ENCODE measurements at places on chromosomes 16 and 17.
A peak's percentile ranks its signal among the peaks of the same experiment; 100 is the strongest.

GRCh38 chr16:25158401-25158800 lies 46.9 kb downstream of the LCMT1 start:
- no peak for DNase-seq

DNA sequence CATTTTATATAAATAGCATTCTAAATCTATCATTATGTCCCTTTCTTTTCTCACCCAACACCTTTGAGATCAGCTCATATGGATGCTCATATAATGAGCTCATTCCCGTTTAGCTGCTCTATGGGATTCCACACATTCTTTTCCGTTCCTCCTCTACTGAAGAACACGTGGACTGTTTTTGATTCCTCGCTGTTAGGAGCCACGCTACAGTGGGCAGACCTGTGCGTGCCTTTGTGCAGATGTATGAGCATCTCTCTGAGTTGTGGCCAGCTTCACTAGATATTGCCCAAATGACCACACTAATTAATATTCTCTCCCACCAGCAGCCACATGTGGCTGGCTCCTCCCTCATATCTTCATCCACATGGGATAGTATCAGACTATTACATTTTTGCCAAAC lies 6.0 kb upstream of the TNFRSF13B start:
- no peak for DNase-seq

GRCh38 chr16:89304181-89304851 lies 86.8 kb downstream of the ZNF778 start:
- DNase-seq, result no peak

DNA sequence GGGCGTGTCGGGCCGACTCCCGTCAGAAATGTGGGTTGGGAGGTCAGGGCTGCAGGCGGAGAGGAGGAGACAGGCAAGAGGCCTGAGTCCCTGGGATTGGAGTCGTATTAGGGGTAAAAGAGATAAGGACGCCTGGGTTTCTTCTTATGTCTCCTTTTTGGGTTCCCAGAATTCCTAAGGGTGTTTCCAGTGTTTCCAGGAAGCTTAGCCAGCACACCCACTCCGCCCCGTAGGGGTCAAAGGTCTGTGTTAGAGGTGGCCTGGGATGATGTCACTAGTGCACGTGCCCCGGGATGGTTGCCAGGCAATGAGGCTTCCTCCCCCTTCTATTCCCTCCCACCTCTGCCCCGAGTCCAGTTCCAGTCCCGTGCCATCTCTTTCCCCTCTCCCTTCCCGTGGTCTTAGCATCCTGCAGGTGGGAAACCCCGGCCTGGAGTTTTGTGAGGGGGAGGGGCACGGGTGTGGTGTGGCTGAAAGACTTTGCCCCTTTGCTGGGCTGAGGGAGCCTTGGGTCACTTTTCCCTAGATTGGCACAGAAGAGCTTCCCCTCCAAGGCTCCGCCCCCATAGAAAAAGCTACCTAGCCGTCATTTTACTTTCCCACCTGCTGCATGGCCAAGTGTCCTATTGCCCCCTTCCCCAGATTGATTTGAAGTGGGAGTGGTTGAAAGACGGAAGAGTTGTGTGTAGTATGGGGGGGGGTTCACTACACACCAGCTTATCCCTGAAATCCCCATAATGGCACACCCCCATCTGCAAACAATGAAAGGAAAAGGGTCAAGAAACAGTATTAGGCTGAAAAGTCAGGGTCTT lies 2.8 kb downstream of the KDM6B start:
- DNase-seq, result peak; percentile 83

DNA sequence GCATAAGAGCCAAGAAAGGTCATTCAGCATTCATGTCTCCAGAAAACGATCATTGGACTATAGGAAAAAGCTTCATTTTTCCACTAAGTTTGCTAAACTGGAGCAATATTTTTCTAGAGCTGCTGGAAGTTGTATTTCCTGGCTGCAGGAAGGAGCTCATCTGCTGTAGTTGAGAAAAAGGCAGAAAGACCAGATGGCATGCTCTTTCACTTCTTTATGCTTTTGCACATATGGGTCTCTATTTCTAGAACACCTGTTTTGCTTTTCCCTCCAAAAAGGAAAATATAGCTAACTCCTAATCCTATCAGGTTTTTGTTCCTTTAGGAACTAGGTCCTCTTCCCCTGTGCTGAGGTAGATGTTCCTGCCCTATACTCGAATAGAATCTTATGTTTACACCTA lies 61.9 kb upstream of the HLF start:
- DNase-seq, result no peak

GRCh38 chr16:4946917-4947316 lies 10.0 kb upstream of the PPL start:
- no peak for DNase-seq

DNA sequence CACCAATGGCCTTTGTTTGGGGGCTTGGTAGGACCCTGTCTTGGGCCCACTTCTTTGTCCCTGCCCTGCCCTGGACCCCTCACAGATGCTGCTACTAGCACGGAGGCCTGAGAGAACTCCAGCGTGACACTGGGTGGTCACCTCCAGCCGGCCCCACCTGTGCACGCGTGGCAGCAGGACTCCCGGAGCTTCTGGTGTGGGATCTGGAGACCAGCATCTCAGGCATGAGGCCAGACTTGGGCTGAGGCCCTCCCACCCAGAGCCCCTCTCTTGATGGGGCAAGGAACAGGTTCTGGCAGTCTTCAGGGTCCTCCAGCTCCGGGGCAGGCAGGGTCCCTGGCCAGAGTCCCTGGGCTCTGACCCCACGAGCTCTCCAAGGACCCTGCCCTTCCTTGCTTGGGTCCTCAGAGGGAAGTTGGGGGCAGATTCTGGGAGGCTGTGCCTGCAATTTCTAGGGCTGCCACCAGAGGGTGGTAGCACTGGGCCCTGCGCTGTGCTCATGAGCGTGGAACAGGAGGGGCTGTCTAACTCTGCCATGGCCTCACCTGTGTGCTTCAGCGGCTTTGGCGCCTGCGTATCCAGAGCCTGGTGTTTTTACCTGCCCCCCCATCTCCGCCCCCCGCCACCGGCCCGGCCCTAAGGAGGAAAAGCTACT lies 3.1 kb upstream of the BAIAP3 start:
- no peak for DNase-seq

DNA sequence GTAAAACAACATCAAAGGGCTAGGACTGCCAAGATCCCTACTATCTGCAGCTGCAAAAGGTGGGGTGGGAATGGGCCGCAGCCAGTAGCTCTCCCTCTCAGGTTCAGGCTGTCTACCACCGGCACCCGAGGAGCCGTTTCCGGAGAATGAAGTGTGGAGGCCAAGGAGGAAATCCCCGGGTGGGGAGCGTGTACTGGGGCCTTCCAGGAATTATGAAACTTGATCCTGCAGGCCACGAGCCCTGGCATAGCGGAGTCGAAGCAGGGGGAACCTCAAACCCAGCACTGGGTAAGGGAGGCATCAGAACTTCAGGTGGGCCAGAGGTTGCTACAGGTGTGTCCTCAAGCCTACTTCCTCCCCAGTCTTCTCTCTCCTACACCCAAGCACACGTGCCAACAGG lies 5.1 kb downstream of the INPP5K start:
- DNase-seq, result no peak

DNA sequence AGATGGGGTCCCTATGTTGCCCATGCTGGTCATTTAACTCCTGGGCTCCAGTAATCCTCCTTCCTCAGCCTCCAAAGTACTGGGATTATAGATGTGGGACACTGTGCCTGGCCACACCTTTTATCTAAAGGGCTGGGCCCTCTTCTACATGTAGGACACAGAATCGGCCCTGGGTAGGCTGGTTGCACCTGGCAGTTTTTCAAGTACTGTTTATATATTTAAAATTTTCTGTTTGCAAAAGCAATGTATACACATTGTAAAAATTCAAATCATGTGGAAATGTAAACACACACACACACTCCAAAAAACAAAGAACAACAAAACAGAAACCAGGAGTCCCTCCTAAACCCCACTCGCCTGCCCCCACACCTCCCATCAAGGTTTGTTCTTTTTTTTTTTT lies 28.1 kb upstream of the SIAH1 start:
- no peak for DNase-seq

DNA sequence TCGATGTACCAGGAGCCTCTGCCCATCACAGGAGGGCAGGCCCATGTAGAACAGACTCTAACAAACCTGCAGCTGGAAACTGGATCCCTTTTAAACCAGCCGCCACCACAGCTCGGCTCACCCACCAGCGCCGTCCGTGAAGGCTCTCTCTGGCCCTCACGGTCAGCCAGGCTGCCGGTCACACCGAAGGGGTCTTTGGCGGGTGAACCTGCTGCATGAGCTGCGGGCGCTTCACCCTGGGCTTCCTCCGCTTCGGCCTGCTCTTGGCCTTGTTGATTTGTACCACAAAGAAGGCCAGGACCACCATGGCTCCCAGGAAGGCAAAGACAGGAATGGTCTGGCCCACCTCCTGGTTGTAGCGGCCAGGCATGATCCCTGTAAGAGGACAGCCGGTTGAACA lies 11.7 kb upstream of the SLC38A8 start:
- DNase-seq, result no peak

GRCh38 chr17:79618383-79619067 lies 7.7 kb upstream of the RBFOX3 start:
- DNase-seq, result no peak

DNA sequence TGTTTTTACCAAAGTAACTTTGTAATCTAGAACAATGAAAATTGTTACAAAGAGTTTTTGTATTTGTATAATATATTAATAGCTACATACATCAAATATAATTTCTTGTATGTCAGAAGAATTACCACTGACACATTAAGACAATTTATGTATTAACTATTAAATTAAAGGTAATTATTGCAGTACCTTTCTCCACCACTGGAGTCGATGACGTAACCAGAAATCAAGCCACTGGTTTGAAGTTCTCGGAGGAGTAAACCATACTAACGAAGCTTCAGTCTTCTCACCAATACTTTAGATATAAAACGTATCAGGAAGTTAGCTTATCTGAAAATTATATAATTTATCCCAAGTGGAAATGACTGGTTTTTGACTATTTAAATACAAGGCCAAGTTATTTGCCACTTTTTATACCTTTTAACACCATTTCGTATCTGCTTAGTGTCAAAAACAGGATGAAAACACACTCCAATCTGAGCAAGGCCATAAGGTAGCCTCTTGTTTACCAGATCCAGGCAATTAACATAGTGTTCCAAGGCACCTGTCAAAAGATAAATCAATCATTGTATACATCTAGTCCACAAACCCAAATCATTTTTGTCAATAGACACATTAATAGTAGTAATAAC lies 4.3 kb downstream of the POLG2 start:
- DNase-seq, result peak; percentile 57

- DNase-seq, result no peak
Measured at GRCh38 chr17:76370261-76370993, 14.0 kb upstream of the SPHK1 start.

DNA sequence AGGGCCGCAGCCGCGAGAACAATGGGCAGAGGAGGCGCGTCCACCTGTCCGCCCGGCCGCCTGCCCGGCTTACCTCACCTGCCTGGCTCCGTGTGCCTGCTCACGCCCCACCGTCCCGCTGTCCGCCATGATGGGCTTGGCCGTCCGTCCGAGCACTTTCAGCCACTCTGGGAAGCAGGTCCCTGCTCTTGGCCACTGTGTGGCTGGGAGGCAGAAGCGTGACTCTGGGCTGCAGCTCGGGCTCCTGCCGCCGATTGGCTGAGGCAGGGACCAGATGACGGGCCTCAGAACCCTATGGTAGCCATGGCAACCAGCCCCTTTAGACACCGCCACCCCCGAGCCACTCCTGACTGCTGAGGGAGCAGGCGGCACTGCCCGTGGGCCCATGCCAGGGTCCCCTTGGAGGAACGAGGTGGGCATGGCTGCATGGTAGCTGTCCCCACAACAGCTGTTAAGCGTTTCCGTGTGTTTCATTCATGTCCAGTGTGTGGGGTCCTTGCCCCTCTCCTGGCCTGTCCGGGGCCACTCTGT lies 8.9 kb upstream of the AXIN1 start:
- no peak for DNase-seq

GRCh38 chr17:17789828-17790636 lies 46.8 kb downstream of the SREBF1 start:
- DNase-seq, result no peak

- DNase-seq, result no peak
Measured at GRCh38 chr17:41736983-41737679, 2.7 kb upstream of the HAP1 start.

DNA sequence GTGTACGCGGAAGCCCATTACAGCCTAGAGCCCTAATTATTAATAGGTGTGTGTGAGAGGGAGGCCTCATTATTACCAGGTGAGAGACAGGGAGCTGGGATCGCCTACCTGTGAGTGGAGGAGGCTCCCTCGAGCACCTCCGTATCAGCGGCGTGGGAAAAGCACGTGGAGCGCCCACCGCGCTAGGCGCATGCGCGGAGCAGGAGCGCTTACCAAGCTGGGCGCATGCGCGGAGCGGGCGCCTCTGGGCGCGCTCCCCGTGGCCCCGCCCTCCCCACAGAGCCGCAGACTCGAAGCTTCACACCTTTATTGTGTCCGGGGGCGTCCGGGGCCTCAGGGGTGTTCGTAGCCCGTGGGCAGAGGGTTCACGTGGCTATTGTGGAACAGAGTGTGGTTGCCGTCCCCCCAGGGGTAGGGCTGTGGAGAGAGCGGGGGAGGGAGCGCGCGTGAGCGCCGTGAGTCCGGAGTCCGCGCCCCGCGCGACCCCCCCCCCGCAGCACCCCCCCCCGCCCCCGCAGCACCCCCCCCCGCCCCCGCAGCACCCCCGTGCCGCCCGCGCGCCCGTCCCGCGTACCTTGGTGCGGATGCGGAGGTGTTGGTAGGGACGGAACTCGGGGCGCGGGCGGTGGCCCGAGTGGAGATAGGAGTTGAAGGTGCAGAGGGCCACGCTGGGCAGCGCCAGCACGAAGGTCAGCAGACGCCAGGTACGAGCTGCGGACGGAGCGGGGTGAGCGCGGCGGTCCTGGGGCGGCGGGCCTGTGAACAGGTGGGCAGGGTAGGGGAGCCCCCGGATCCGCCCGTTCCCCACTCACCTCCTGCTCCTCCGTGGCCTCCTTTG lies 500 bp downstream of the COX6A2 start:
- DNase-seq, result peak; percentile 28

- no peak for DNase-seq
Measured at GRCh38 chr16:81610144-81610842, 165.7 kb downstream of the CMIP start.

GRCh38 chr17:17341452-17341851 lies 38.3 kb downstream of the NT5M start:
- no peak for DNase-seq

GRCh38 chr16:51442141-51442870 lies 291.2 kb upstream of the SALL1 start:
- DNase-seq, result no peak

DNA sequence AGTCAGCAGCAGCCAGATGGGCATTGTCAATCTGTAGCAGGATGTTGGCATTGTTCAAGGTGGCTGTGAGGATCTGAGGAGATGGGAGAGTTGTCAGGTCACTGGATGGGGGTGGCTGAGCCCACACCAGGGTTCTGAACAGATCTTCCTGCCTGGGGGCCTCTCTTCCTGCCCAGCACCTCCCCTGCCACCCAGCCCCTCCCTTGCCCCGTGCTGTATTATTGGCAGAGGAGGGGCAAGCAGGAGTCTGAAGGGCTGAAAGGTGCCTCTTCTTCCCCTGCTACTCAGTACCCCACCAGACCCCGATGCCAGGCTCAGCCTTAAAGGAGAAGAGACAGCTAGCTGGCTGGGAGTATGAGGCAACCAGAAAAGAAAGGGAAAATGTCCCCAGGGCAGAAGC lies 93.0 kb downstream of the GOSR1 start:
- DNase-seq, result no peak
